ENCODE measurements at places on chromosomes 3 and 15.

- no peak overlapping the region for H3K27ac ChIP-seq
- no peaks in the 10 kb centered on the region for H3K27me3 ChIP-seq
- no peak for DNase-seq
- no peaks in the 10 kb centered on the region for H3K36me3 ChIP-seq
- H3K4me1 ChIP-seq, result peaks cover 76% of the 10 kb centered on the region
Observed at GRCh38 chr3:56886314-56886713, 84.6 kb upstream of the ARHGEF3 start.

DNA sequence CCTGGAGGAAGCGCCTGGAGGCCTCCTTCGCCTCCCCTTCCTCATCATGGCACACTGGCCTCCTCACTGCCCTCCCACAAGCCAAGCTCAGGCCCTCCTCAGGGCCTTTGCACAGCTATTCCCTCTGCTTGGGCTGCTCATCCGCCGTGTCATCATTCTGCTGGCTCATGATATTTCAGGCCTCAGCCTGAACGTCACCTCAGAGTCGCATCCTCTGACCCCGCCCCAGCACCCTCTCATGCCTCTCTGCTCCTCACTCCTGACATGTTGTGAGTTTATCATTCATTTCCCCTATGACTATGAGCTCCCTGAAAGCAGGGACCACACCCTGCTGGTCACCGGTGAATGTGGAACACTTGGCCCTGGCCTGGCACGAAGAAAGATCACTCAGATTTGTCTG lies 20.7 kb upstream of the POC1A start:
- no peak overlapping the region for H3K27ac ChIP-seq
- no peak overlapping the region for H3K4me3 ChIP-seq
- H3K4me1 ChIP-seq, result no peaks in the 10 kb centered on the region
- no peaks in the 10 kb centered on the region for H3K27me3 ChIP-seq

GRCh38 chr3:156723182-156723619 lies 48.8 kb downstream of the TIPARP start:
- no peaks in the 10 kb centered on the region for H3K4me1 ChIP-seq
- DNase-seq, result no peak
- no peaks in the 10 kb centered on the region for H3K36me3 ChIP-seq

- DNase-seq, result no peak
- no peaks in the 10 kb centered on the region for H3K36me3 ChIP-seq
- H3K4me1 ChIP-seq, result no peaks in the 10 kb centered on the region
- H3K27me3 ChIP-seq, result no peaks in the 10 kb centered on the region
Observed at GRCh38 chr3:168080499-168081170, 15.1 kb downstream of the GOLIM4 start.

DNA sequence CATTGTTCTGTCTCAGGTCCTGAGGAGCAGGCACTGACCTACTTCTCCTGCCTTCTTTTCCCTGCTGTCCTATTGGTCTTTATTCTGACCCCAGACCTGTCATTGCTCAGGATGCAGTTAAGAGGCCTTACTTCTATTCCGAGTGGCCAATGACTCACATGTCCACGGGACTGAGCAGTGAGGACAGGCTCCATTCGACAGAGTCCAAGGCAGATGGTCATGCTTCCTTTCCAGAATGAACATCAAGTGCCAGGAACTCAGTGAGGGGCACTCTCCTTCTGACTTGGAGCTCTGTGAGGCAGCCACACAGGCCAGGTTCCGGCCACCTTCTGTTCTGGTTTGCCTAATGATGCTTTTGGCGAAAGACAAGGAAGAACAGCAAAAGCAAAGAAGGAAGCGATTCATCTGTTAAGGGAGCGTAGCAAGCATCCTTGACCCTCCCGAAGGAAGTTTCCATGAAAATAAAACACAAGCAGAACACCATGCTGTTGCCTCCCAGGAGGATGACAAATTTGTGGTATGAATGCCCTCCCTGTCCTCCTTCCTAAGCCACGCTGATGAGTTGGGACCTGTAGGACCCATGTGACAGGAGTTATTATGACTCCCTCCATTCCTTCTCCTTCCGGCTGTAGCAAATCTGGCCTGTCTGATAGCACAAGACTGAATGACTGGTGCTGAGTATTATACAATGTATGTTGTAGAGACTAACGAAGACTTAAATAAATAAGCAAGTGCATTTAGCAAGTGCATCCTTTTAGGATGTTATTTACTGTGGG lies 14.4 kb upstream of the TPRG1 start:
- H3K36me3 ChIP-seq, result no peaks in the 10 kb centered on the region
- no peaks in the 10 kb centered on the region for H3K27me3 ChIP-seq
- no peaks in the 10 kb centered on the region for H3K4me1 ChIP-seq
- no peak for DNase-seq
- H3K27ac ChIP-seq, result no peak overlapping the region
- no peak overlapping the region for H3K4me3 ChIP-seq

DNA sequence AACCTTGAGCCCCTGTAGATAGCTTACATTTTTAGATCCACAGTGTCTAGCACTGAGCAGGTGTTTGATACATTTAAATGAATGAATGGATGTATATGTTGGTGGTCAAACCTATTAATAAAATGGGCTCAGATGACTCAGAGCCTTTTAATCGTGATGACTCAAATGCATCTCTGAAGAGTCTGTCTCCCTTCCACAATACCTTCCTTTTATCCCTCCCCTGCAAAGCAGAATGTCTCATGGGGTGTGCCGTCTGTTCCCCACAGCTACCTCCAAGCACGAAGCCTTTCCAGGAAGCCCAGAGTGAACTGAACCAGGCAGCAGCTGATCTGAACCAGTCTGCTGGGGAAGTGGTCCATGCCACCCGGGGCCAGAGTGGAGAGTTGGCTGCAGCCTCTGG lies 303.5 kb upstream of the TPM1 start:
- no peak for DNase-seq
- H3K36me3 ChIP-seq, result no peaks in the 10 kb centered on the region
- no peak overlapping the region for H3K4me3 ChIP-seq
- peaks cover 4% of the 10 kb centered on the region for H3K4me1 ChIP-seq
- H3K27me3 ChIP-seq, result no peaks in the 10 kb centered on the region

- H3K27me3 ChIP-seq, result no peaks in the 10 kb centered on the region
- H3K4me1 ChIP-seq, result no peaks in the 10 kb centered on the region
- no peak overlapping the region for H3K4me3 ChIP-seq
- no peaks in the 10 kb centered on the region for H3K36me3 ChIP-seq
- no peak for DNase-seq
Observed at GRCh38 chr3:11536132-11536935, 107.4 kb downstream of the VGLL4 start.

GRCh38 chr3:170044271-170044670 lies 6.5 kb downstream of the GPR160 start:
- H3K27me3 ChIP-seq, result no peaks in the 10 kb centered on the region
- no peaks in the 10 kb centered on the region for H3K36me3 ChIP-seq
- no peak overlapping the region for H3K27ac ChIP-seq
- no peak overlapping the region for H3K4me3 ChIP-seq

GRCh38 chr3:126312341-126312740 lies 44.9 kb downstream of the KLF15 start:
- no peak overlapping the region for H3K4me3 ChIP-seq
- H3K27ac ChIP-seq, result no peak overlapping the region
- H3K4me1 ChIP-seq, result no peaks in the 10 kb centered on the region
- H3K27me3 ChIP-seq, result no peaks in the 10 kb centered on the region

DNA sequence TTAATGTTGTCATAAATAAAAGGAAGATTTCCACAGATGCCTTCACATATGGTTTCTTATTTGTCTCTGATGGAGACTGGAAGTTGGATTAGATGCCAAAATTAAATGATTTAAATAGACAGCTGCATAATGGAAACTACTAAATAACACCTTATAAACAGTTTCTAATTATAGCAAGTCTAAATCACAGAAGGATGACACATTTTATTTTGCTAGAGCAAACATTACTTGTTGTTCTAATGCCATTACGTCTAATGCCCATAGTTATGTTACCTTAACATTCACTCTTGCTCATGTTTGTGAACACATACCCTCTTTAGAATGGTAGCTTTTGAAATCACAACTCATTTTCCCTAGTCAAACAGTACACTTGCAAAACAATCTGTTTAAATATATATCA lies 92.8 kb downstream of the ZIC4 start:
- H3K27ac ChIP-seq, result no peak overlapping the region
- H3K4me1 ChIP-seq, result no peaks in the 10 kb centered on the region
- H3K27me3 ChIP-seq, result no peaks in the 10 kb centered on the region
- no peak overlapping the region for H3K4me3 ChIP-seq
- H3K36me3 ChIP-seq, result no peaks in the 10 kb centered on the region

GRCh38 chr3:55292360-55292759 lies 194.7 kb downstream of the WNT5A start:
- no peaks in the 10 kb centered on the region for H3K36me3 ChIP-seq
- DNase-seq, result no peak
- H3K4me3 ChIP-seq, result no peak overlapping the region
- no peaks in the 10 kb centered on the region for H3K4me1 ChIP-seq
- H3K27me3 ChIP-seq, result no peaks in the 10 kb centered on the region

- H3K27ac ChIP-seq, result no peak overlapping the region
- no peak overlapping the region for H3K4me3 ChIP-seq
- H3K27me3 ChIP-seq, result no peaks in the 10 kb centered on the region
- H3K36me3 ChIP-seq, result no peaks in the 10 kb centered on the region
- no peak for DNase-seq
- no peaks in the 10 kb centered on the region for H3K4me1 ChIP-seq
Observed at GRCh38 chr3:2765002-2765579, 345.1 kb downstream of the IL5RA start.

GRCh38 chr3:18393906-18394305 lies 31.2 kb downstream of the SATB1 start:
- DNase-seq, result no peak
- H3K27me3 ChIP-seq, result no peaks in the 10 kb centered on the region
- no peak overlapping the region for H3K4me3 ChIP-seq
- H3K4me1 ChIP-seq, result peaks cover 28% of the 10 kb centered on the region

DNA sequence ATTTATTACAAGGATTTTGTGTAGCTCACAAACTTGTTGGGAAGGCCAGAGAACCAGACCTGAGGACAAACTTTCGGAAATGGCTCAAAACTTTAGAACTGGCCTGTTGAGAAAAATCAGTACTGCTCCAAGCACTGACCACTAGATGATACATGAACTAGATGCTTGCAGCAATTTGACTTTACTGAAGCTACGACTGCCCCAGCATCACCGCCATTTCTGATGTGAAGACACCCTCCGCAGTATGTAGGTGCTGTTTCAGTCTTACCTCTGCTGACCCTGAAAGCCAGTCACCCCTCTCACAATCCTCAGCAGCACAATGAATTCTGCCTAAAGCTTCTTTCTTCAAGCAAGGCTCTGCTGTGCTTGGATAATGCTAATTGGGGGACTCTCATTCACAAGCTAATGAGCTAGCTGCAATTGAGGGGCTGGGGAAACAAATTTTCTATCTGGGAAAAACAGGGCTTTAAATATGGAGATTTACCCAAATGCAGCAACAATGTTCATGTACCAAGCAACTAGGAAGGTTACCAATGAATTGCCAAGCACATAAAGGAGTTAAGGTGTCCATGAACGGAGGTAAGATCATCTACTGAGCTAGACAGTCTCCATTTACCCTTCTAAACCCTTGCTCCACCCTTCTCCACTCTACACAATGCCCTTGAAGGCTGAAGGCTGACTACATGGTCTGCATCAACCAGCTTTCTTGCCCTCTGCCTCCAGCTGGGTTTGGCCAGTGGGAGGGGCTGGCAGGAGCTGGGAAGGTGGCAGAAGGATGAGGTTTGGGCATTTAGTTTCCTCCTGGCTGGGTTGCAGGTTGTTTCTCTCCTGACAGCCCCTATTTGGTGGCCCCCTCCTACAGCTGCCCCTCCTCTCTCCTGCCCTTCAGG lies 53.2 kb upstream of the FSTL1 start:
- no peak overlapping the region for H3K4me3 ChIP-seq
- H3K4me1 ChIP-seq, result no peaks in the 10 kb centered on the region
- H3K27ac ChIP-seq, result no peak overlapping the region
- no peak for DNase-seq
- no peaks in the 10 kb centered on the region for H3K36me3 ChIP-seq
- H3K27me3 ChIP-seq, result peaks cover 3% of the 10 kb centered on the region

DNA sequence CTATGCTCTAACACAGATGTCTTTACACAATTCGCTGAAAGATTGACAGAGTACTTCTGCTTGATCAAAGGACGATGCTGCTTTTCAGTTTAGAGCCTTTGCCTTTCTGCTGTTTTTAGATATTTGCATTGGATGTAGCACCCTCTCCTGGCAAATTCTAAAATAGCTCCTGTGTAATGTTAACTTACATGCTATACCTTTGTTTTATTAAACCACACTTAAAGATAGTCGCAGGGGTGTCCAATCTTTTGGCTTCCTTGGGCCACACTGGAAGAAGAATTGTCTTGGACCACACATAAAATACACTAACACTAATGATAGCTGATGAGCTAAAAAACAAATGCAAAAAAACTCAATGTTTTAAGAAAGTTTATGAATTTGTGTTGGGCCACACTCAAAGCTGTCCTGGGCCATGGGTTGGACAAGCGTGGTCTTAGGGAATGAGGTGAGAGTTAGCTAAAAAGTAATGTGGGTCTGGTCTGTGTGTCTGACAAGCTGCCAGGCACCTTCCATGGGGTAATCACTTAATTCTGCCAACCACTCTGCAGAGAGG lies 62.9 kb downstream of the ATG7 start:
- H3K4me3 ChIP-seq, result no peak overlapping the region
- peak; percentile 42 for DNase-seq
- H3K36me3 ChIP-seq, result peaks cover 6% of the 10 kb centered on the region
- H3K27me3 ChIP-seq, result no peaks in the 10 kb centered on the region

GRCh38 chr15:41965441-41966413 lies 6.6 kb downstream of the EHD4 start:
- H3K27me3 ChIP-seq, result no peaks in the 10 kb centered on the region
- DNase-seq, result no peak
- no peak overlapping the region for H3K27ac ChIP-seq
- H3K4me3 ChIP-seq, result no peak overlapping the region

DNA sequence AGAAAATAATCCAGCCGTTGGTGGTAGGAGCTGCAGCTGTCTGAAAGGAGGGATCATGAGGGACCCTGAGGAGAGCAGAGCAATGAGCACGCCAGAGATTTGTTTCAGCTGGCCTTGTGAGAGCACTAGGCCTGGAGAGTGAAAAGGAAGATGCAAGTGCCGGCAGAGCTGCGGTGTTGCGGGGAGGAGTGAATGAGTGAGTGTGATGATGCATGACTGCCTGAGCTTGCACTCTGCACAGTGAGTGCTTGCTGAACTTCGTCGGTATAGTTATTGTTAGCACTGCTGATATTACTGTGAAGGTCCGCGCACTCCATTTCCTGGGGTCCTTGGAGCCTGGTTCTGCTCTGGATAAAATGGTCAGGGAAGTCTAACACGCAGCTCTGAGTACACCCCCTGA lies 23.2 kb downstream of the EIF1B start:
- H3K4me3 ChIP-seq, result no peak overlapping the region
- H3K36me3 ChIP-seq, result no peaks in the 10 kb centered on the region
- no peaks in the 10 kb centered on the region for H3K27me3 ChIP-seq
- H3K4me1 ChIP-seq, result no peaks in the 10 kb centered on the region
- no peak overlapping the region for H3K27ac ChIP-seq

Data from CD4-positive, alpha-beta memory T cell (primary cell).